Fibroblast of skin of left quadriceps (primary cell): ENCODE measurements at places on chromosomes 7 and 10.

- no peak for DNase-seq
These were observed 126.0 kb downstream of the AASS start for GRCh38 chr7:122018032-122018431.

GRCh38 chr10:71230656-71231025 lies 18.3 kb downstream of the UNC5B start:
- no peak for DNase-seq

- DNase-seq, result no peak
These were observed 50.4 kb downstream of the ADRA2A start for GRCh38 chr10:111127081-111127848.

- peak; percentile 40 for DNase-seq
These were observed 156.7 kb downstream of the MBL2 start for GRCh38 chr10:52615756-52616394.

DNA sequence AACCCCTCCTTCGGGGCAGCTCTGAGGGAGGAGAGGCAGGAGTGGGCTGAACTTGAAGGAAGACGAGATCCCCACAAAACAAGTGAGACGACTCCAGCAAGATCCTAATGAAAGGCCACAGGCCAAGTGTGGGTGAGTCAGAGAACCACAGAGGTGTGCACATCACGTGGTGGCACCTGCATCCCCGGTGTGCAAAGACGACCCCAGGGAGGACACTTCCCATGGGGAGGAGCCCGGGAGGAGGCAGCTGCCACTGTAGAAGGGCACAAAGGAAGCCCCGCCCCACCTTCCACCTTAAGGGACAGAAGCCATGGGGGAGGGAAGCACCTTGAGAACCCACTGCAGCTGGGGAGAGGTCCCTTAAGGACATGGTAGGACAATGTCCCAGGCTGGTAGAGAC lies 45.7 kb downstream of the ESYT2 start:
- no peak for DNase-seq

DNA sequence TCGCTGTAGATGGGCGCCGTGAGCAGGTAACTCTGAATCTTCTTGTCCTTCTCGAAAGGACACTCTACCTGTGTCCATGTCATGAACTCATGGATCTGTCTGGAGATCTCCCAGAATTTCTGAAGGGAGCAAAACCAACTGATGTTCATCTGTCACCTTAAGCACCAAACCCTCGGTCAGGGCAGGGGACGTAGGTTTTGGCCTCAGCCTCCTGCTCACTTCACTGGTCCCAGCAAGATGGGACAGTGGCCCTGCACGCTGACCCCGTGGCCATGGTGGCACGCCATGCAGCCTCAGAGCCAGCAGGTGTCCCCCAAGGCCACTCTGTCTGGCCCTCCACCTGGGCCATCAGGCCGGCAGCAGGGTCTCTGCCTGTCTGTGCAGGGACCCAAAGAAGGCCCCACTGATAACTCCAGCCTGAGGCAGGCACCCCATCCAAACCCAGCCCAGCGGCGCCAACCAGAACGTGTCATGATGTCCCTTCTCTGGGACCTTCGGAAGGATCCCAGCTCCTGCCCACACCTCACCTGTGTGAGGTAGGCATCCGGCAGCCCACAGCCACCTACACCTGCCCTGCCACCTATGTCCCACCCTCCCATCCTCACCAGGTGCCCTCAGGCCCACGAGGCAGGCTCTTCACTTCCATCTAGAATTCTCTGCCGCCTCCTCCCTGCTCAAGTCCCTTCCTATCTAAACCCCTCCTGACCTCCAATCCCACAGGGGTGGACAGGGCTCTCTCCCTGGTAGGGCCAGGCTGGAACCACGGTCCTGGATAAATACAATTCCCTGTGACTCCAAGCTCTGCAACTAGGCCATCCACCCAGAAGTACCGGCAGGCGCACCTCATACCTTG lies 59.0 kb downstream of the CSGALNACT2 start:
- no peak for DNase-seq

DNA sequence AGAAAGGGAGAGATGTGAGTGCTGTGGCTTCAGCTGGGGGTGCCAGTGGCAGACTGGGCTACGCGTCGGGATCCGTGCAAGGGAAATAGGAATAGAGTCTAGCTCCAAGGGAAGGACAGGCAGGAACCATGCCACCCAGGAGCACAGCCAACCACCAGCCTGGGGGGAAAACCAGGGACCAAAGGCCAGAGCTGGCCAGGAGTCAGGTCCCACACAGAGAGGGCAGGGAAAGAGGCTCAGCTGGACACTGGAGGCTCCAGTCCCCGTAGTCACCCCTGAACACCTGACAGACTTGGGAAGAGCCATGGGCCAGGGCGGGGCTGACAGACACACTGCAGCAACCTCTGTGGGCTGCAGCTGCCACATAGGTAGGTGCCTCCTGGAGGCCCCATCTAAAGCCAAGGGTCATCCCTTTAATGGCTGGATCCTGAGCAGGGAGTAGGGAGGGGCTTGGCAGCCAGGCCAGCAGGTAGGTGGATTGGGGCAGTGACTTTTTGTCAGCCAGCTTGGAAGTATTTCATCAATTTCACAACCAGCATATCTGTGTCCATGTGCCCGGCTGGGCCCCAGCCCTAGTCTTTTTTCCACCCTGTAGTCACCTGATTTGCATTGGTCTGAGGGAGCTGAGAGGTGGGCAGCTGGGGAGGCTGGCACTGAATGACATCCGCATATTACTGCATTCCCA lies 163.2 kb downstream of the SH2D4B start:
- DNase-seq, result no peak

- DNase-seq, result no peak
These were observed at the start of gene A1CF for GRCh38 chr10:50885097-50885859. TSS of gene A1CF (minus strand) at chr10:50885627. CDS start at chr10:50859940, 25,687 bp downstream.

GRCh38 chr7:130207642-130208041 lies at the start of gene SSMEM1:
TSS of gene SSMEM1 (plus strand) at chr7:130207860. CDS start at chr7:130207911, 51 bp downstream.
- peak; percentile 35 for DNase-seq

- no peak for DNase-seq
These were observed 138.6 kb downstream of the LSMEM1 start for GRCh38 chr7:112619343-112619742.
